NCI-H460 (cell line): ENCODE measurements at places on chromosomes 3 and 15. TPM values are rescaled to one million over a fixed set of nuclear protein-coding genes. Genes with fewer than 3 reads are reported as not detected.

DNA sequence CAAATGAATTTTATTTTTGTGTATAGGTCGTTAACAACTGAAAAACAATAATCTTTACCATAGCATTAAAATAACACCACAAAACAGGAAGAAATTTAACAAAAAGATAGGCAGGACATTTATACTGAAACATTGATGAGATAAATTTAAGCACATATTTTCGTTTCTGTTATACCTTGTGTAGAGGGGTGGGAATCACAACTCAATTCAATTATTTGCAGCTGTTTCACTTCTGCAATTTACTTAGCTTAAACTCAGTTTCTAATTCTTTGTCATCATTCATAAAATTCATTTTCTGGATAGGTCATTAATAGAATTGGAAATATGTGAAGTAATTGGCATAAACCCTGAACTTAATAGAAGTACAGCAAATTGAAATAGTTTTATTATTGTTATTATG lies 42.3 kb downstream of the TP63 start:
- no peak for DNase-seq

DNA sequence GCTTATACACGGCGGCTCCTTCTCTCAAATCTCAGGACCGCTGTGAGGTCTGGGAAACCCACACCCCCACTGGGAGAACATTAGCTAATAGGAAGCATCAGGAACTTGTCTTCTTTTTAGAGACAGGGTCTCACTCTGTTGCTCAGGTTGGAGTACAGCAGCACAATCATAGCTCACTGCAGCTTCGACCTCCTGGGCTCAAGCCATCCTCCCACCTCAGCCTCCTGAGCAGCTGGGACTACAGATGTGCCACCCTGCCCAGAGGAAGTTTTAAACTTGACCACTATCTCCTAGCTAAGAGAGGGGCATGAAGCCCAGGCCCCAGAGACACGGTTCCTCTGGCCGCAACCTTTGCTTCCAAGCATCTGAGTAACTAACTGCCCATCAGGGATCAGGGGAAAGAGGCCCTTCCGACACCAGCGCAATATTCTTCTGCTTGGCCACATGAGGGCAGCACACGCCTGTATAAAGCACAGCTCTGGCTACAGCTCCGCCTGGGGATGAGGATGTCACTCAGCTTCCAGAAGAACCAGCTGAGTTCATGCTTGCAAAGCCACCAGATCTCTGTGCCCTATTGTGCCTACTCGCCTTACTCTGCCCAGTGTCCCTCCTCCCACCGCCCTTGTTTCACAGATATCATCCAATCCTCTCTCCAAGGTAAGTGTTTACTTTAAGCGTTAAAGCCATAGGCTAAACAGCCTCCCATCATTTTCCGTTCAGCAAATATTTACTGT lies 57.6 kb upstream of the SLC6A11 start:
- peak; percentile 50 for DNase-seq

GRCh38 chr3:176928582-176928931 lies 268.7 kb downstream of the TBL1XR1 start:
- no peak for DNase-seq

DNA sequence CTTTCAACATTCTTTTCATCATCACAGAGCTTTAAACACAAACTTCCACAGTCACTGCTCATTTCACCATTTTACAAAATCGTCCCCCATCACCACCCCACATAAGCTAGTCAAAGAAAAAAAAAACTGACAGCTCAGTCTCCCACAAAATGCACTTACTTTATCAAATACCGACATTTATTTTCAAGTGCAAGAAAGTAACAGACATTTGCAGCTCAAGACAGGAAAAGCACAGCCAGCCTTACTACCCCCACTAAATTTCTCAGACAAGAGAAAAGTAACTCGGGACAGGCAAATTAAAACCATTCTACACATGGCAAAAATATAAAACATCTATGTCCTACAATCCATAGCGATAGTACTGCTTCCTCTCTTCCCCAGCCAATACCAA lies 402.4 kb downstream of the SHQ1 start:
- no peak for DNase-seq

DNA sequence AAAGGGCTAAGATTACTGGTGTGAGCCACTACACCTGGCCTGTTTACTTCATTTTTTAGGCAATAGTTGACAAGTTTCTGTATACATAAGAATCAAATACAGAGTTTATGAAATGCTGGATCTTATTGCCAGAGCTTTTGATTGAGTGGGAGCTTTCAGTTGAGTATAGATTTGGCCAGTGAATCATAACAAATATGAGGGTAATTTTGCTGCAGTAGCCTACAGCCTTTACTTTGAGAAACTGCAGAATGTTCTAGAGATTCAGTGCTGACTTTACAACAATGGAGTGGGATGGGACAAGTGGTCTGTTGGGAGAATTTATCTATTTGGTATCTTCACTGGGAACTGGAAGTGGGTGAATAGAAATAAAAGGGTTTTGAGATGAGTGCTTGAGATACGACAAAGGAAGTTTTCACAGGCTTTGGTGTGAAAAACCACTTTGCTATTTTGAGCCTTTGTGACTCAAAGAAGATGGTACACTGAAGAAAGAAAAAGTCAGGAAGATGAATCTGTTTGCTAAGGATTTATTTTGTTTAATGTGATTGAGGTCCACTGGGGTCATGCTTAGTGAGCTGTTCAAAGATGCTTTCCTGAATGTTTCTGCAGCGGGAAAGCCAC lies 227.8 kb downstream of the UBE2E2 start:
- no peak for DNase-seq

The SOX14 gene
- not detected in 2 replicates for total RNA-seq

GRCh38 chr3:30421266-30421665 lies 185.1 kb upstream of the TGFBR2 start:
- DNase-seq = no peak

DNA sequence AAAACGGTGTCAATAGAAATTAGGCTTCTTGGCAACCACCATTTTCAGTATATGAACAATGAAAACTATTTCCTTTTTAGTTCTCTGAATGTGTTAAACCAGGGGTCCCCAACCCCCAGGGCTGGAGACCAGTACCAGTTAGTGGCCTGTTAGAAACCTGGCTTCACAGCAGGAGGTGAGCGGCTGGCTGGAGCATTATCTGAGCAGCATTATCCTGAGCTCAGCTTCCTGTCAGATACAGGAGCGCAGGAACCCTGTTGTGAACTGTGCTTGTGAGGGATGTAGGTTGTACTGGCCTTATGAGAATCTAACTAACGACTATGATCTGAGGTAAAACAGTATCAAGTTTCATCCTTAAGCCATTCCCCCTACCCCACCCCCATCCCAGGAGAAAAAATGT lies 328.7 kb downstream of the ZBBX start:
- no peak for DNase-seq

- DNase-seq = no peak
Observed at GRCh38 chr3:193498215-193498614, 56.5 kb downstream of the ATP13A4 start.
